ENCODE measurements at places on chromosomes 5 and 9. TPM values are rescaled to one million over a fixed set of nuclear protein-coding genes. Genes with fewer than 3 reads are reported as not detected.

Gene SV2C
- not detected for total RNA-seq

- no peaks in the 10 kb centered on the region for H3K27me3 ChIP-seq
- H3K27ac ChIP-seq, result no peak overlapping the region
- DNase-seq, result no peak
- no peak overlapping the region for H3K4me3 ChIP-seq
Measured at GRCh38 chr9:121718084-121718483, 66.7 kb downstream of the DAB2IP start.

- peaks cover 14% of the 10 kb centered on the region for H3K36me3 ChIP-seq
- DNase-seq, result no peak
- no peak overlapping the region for H3K27ac ChIP-seq
Measured at GRCh38 chr5:56211298-56211865, 21.7 kb downstream of the ANKRD55 start.

DNA sequence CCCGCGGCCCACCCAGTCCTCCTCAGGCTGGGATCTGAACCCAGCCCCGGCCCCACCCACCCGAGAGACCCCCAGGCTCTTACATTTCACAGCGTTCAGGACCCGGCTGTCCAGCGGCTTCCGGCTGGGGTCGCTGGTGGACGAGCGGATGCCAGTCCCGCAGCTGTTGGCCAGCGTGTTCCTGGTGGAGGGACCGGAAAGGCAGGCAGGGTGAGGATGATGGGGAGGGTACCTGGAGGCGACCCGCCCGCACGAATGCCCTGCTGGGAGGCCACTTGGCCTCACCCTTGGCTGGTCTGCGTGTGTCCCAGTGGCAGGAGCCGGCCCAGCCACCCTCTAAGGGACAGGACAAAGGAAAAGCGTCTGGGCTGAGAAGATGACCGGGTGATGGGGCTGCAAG lies 51.9 kb upstream of the UBAC1 start:
- no peak for DNase-seq
- no peak overlapping the region for H3K4me3 ChIP-seq
- H3K27me3 ChIP-seq, result no peaks in the 10 kb centered on the region
- H3K4me1 ChIP-seq, result no peaks in the 10 kb centered on the region

Gene COMMD10
- total RNA-seq, result 24.3 TPM
